ENCODE measurements at places on chromosomes 12 and 14.
A peak's percentile ranks its signal among the peaks of the same experiment; 100 is the strongest.

GRCh38 chr12:114684098-114684869 lies at the start of gene TBX3:
Gene TBX3, minus strand, starts transcription at chr12:114684175. Its CDS starts 975 bp downstream, at chr12:114683200.
- peak; percentile 99 for DNase-seq

GRCh38 chr14:95482627-95483308 lies 33.7 kb downstream of the SYNE3 start:
- DNase-seq = no peak

DNA sequence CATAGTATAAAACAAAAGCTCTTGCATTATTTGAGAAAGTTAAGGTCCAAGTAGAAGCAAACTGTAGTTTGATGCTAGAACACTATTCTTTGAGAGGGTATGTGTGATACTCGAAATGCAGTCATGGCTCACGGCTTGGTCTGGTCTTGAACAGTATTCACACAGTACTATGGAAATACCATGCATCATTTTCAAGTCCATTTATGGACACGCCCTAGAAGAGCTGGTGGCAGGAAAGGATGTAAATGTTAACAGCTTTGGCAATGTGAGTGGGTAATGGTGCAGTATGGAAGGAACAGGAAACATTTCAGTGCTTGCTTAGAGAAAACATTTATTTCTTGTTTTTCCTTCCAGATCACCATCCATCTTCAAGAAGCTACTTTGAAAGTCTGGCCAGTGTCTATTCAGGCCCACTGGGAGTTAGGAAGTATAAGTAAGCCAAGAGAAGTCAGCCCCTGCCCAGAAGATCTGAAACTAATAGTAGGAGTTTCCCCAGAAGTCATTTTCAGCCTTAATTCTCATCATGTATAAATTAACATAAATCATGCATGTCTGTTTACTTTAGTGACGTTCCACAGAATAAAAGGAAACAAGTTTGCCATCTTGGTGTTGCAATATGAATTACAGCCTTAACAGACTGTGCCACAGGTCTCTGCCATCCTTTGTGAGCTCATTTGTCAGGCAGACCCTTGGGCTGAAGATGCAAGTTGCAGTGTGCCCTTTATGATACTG lies 5.7 kb upstream of the AKAP5 start:
- DNase-seq = no peak

DNA sequence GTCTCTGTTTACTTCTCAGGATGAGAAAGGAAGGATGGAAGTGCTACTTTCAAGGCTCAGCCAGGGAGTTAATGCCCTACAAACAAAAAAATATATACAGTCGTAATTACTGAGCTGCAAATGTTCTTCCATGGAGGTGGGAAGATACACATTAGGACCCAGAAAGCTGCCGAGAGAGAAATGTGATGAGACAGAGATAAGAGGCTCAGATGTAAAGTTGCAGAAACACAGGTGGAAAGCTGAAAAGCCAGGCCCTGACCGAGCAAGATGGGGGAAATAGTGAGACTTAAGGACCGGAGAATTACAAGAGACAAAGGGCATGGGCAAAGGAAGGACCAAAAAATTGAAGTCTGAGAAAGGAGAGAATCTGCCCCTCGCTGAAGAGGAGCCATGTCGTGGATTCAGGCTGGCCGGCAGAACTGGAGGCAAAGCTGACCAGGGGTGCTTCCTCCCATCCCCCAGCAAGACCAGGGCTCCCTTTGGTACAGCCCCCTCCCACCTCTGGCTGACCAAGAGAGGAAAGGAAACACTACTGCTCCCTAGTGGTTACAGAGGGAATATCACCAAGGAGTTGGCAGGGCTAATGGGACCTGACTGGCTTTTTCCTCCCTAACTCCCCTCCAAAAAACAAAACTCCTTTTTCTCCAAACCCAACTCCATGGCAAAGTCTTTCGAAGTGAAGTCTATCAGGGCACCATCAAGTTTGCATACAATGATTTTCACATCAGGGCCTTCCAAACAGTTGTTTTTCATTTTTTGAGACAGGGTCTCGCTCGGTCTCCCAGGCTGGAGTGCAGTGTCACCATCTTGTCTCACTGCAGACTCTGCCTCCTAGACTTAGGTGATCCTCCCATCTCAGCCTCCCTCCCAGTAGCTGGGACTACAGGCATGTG lies 12.1 kb downstream of the ZFHX2 start:
- peak; percentile 37 for DNase-seq

DNA sequence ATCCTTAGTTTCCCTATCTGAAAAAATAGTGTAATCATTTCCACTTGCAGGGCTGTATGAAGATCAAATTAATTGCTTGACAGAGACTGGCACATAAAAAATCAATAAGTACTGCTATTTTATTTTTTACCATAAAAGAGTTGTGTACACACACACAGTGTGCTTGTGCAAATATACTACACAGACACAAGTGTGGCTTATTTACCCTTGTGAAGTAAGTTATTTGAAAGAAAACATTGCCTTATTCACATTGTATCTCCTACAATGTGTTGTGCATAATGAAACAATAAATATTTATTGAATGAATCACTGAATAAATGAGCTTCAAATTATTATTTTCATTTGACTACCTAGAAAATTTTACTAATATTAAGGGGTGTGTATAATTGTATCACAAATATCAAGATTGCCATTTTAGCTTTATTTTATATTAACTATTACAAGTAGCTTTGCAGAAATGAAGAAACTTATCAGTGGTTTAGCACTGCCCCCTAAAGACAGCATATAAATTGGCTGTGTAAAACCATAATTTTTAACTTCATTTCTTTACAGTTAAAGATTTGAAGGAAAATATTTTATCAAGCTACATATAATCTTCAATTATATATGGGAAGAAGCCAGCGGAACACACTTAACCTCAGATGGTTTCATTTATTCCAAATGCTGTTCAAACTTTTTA lies 11.3 kb downstream of the GARIN6 start:
- no peak for DNase-seq

DNA sequence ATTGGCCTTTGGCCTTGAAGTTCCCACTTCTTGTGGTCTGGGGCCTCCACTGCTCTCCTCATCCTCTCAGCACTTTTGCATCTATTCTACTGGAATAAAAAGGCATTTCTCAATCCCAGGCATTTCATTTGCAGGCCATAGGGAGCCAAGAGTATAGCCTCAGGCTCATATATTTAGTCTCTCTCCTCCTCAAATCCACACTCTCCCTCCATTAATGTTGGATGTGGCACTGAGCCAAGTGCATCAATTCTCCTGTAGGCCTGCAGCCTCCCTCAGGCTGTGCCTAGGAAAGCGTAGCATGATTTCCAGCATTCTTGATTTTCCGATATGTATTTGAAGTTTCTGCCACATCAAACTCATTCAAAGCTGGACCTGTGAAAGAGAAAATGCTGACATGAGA lies 211.5 kb upstream of the CPNE8 start:
- DNase-seq = no peak

DNA sequence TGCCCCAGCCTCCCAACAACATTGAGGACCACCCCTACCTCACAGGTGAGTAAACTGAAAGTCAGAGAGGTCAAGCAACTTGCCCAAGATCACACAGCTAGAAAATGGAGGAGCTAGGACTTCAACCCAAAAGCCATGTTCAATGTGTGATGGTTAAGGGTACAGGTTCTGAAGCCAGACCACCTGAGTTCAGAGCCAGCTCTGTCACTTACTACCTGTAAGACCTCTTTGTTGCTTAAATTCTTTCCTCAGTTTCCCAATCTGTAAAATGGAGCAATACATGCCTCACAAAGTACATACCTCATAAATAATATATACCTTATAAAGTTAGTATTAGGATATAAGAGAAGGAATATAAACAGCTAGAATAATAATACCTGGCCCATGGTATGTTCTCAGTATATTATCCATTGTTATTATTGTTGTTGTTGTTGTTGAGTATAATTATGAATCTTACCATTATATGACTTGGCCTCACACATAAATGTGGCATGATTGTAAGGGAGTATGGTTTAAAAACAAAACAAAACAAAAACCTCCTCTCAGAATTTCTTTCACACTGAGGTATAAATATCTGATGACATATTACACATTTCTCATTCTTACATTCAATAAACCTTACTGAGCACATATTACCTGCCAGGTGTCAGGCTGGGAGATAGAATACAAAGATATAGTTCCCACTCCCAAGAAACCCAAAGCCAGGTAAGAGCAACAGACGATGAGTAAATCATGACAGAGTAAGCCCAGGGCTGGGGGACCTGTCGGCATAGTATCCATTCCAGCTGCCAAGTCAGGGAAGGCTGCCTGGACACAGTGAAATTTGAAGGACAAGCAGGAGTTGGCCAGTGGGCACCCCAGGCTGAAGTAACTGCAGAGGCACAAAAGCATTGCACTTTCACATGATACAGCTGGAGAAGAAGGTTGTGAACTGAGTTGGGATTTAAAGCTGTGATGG lies 19.6 kb downstream of the CMKLR1 start:
- no peak for DNase-seq

DNA sequence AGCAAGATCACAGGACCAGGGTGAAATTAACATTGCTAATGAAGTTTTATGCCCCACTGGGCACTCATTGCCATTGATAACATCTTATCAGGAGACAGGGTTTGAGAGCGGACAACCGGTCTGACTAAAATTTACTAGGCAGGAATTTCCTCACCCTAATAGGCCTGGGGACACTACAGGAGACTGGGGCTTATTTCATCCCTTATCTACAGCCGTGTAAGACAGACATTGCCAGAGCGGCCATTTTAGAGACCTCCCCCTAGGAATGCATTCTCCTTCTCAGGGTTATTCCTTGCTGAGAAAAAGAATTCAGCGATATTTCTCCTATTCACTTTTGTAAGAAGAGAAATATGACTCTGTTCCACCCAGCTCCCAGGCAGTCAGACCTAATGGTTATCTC lies 8.3 kb downstream of the OR4K17 start:
- DNase-seq = no peak

DNA sequence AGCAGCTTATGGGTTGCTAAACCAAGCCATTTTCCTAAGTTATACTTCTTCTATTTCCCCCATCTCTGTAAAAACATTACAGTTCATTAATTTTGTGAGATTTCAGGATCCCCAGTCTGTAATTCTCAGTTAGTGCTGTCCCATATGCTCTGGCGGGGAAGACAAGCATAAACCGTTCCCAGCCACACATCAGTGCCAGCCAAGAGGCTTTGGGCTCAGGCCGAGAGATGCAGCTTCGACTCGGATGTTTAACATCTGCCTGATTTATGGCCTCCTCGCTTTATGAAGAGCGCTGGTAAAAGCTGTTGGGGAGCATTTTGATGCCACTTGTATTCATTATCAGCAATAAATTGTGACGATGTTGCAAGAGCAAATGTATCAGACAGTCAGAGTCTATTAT lies 349.1 kb upstream of the CCDC196 start:
- DNase-seq = peak; percentile 96

DNA sequence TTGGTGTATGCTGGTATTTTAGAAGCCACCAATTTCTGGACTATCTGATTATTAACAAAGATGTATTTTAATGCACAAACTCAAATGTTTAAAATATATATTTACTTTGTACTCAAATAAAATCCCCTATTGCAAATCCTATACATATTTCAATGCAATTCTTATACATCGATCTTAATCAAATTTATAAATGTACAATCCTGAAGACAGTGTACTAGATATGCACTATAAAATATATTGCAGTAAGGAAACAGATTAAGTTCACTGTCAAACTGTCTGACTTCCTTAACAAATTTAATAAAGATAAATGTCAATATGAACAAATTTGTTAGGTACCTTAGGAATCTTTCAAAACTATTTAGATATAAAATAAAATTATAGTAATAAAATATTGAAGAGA lies 43.9 kb downstream of the FOXA1 start:
- no peak for DNase-seq

- no peak for DNase-seq
These were observed 15.3 kb downstream of the P2RX2 start for GRCh38 chr12:132633901-132634300.

DNA sequence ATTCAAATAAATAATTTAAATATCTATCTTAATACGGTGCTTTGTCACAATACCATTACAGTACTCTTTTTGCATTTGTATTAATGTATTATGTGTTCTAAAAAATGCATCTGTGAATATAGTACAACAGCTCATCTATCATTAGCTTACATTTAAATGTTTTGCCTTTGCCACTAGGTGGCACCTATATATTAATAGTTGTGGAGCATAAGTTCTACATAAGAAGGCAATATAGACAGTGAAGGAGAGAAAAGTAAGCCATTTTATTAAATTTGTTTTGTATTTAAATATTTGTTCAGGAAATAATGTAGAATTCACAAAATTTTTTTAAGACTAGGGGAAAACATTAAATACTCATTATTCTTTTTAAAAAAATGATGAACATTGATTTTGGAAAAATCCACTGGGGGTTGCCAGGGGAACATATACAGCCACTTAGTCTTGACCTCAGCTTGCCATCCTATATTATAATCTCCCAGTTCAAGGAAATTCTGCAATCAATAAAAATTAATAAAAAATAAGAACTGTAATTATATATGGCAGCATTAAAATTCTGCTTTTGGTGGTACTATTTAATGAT lies 9.8 kb downstream of the CCER1 start:
- no peak for DNase-seq

DNA sequence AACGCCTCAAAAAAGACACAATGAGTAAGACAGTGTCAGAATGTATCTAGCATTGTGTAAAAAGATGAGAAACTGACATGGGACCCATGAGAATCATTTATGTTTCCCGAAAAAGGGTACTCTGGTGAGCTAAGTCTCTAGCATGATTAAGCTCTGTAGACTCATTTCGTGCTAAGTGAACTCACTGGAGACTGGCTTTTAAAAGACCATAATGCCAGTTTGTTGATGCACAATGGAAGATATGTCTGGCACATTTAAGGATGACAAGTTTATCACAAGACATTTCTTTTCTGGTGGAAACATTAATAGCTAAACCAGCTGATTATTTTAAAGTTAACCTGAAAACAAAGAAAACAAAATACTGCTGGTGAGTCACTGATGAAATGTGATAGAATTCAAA lies 233.5 kb downstream of the SLC2A13 start:
- no peak for DNase-seq

DNA sequence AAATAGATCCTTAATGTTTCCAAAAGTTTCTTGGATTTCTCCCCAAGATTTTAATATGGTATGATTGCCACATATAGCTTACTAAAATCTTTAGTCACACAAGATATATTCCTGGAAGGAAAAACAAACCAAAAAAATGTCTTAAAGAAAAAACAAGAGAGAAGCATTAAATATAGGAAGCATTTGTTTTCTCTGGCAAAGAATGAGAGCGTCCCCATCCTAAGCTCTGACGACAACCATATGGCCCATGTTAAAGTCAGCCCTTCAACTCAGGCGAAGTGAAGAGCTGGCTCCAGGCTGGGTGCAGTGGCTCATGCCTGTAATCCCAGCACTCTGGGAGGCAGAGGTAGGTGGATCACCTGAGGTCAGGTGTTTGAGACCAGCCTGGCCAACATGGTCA lies 35.6 kb downstream of the GCH1 start:
- no peak for DNase-seq
